ENCODE measurements at places on chromosomes 3 and 15.

DNA sequence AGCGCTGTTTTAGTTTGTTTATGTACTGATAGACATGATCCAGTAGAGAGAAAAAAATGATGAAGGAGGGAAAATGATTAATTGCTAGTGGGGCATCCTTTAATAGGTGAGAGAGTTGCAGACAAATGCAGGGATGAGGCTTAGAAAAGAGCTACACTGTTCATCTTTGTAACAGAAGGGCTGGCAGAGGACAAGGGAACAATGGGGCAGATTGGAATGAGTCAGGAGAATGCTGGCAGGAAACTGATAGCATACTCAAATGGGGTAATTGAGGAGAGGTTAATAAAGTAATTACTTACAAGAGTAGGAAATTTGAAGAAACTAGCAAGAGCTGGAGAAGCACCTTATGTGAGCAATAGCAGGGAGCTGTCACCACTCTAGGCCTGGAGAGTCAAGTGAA lies 170.9 kb downstream of the OXSM start:
- no peak for DNase-seq

- no peak for DNase-seq
Observed at GRCh38 chr3:16407366-16407765, 106.1 kb downstream of the RFTN1 start.

DNA sequence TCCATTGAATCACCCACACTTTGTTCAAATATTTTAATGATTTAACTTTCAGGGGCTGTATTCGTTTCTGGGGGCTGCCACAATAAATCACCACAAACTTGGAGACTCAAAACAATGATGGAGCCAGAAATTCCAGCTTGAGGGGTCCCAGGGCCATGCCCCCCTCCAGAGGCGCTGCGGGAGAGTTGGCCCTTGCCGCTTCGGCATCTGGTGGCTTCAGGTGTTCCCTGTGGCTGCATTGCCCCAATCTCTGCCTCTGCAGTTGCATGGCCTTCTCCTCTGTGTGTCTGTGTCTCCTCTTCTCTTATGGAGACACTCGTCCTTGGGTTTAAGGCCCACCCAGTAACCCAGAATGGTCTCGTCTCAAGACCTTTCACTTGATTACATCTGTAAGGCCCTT lies 144.7 kb downstream of the CHSY1 start:
- DNase-seq = no peak

DNA sequence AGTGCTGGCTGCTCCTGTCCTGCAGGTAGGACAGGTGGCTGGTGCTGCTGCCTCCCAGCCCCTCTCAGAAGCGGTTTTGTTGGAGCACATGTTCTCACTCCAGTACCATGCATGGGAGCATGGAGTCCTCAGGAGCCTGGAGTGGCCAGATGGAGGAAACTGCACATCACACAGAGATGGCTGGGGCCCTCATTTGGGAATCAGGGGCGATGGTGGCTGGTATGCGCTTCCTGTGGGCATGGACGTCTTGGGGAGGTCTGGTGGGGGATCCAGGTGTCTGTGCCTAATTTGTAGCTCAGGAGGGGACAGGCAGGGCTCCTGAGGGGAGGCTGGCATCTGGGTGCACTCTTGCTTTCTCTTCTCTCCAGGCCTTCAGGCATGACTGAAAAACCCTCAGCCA lies 168.2 kb downstream of the KLF13 start:
- no peak for DNase-seq

GRCh38 chr3:191768421-191768820 lies 307.5 kb downstream of the PYDC2 start:
- no peak for DNase-seq

- DNase-seq = no peak
Observed at GRCh38 chr15:45116006-45116481, 1.9 kb downstream of the DUOXA2 start.
